CMK (cell line): ENCODE measurements at places on chromosomes 6 and 20.

GRCh38 chr6:74222768-74223333 is 526.8 kb downstream of the CD109 start:
- DNase-seq, result no peak

- no peak for DNase-seq
These were observed 205.9 kb upstream of the ECI2 start for GRCh38 chr6:4341078-4341797.

DNA sequence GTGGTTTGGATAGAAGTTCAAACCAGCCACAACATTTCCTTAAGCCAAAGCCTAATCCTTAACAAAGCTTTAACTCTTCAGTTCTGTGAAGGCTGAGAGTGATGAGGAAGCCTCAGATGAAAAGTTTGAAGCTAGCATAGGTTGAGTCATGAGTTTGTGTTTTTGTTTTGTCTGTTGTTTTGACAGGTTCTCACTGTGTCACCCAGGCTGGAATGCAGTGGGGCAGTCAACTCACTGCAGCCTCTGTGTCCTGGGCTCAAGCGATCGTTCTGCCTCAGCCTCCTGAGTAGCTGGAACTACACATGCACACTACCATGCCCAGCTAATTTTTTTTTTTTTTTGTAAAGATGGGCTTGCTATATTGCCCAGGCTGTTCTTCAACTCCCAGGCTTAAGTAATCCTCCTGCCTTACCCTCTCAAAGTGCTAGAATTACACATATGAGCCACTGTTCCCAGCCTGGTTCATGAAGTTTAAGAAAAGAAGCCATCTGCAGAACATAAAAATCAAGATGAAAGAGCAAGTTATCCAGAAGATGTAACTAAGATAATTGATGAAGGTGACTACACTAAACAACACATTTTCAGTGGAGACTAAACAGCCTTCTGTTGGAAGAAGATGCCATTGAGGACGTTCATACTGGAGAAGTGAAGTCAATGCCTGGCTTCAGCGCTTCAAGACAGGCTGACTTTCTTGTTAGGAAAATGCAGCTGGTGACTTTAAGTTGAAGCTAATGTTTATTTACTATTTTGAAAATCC is 96.2 kb downstream of the SMAP1 start:
- no peak for DNase-seq

GRCh38 chr6:162942866-162943265 is 215.1 kb downstream of the PACRG start:
- DNase-seq, result no peak
